Activated T-helper 1 cell treated with Interleukin-2 at 50 U/mL for 16 hours (primary cell): ENCODE measurements at places on chromosomes 2 and 18.

GRCh38 chr18:33578518-33579348 is 714 bp downstream of the ASXL3 start:
- DNase-seq = no peak

DNA sequence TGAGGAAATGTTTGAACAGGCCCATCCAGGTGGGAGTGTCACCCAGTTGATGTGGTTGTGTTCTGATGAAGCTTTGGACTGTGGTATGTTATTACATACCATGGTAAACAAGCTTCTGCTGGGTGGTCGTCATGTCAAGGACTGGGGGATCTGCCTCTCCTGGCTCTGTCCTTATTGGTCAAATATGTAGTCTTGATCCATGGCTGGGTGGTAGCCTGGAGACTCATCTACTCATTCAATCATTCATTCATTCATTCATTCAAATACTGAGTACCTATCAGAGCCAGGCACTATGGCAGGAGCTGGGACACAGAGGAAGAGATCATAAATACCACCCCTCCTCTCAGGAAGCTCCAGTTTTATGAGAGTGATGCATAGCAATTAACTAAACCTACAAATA is 60.8 kb downstream of the TACR1 start:
- no peak for DNase-seq

DNA sequence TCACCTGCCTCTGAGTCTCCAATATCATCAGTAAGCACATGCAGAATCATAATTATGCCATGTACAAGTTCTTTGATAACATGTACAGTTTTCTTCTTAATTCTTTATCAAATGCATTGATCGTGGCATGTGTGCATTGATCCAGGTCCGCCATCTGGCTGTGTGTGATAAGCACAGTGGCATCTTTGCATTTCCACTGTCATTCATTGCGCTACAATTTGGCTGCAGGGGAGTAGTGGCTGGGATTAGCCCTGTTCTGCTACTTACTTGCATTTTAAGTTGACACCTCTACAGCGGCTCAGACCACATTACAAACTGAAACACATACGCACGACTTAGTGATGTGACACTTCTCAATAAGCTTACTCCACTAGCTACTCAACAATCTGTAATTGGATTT is 83.6 kb upstream of the OTX1 start:
- DNase-seq = no peak

GRCh38 chr2:19185086-19185485 is 173.3 kb downstream of the OSR1 start:
- no peak for DNase-seq

DNA sequence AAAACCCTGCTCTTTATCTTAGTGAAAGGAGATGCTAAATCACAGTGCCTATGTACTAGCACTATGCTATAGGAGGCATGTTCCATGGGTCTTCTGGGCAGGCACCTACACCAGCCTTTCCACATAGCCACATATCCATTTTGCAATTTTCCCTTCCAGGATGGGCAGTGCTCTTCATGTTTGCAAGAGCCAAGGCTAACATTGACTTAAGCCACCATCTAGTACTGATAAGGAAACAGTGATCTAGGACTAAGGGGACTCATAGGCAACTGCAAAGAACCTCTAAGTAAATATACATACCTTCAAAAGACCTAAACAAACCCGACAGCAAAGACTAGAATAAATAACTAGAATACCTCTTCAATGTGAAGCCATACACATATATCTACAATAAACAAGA is 919.7 kb upstream of the GYPC start:
- no peak for DNase-seq

- DNase-seq = no peak
Observed at GRCh38 chr2:189874586-189875320, 90.5 kb downstream of the PMS1 start.

DNA sequence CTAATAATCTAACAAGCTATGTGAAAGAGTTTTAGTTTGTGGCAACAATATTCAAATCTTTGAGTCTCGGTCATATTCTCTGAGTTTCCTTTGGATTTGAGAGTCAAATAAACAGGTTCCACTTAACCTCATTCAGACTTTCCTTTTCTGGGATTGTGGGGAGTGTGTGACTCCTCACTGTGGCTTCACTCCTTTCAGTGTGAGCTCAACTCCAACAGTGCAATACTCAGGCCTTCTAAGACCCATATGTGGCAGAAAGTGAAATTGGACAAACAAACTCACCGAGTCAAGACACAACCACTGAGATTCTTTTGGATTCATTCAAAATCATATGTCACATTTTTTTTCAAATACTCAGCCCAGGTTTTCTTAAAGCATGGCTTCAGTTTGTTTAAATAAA is 25.4 kb downstream of the SLC9A4 start:
- DNase-seq = no peak

DNA sequence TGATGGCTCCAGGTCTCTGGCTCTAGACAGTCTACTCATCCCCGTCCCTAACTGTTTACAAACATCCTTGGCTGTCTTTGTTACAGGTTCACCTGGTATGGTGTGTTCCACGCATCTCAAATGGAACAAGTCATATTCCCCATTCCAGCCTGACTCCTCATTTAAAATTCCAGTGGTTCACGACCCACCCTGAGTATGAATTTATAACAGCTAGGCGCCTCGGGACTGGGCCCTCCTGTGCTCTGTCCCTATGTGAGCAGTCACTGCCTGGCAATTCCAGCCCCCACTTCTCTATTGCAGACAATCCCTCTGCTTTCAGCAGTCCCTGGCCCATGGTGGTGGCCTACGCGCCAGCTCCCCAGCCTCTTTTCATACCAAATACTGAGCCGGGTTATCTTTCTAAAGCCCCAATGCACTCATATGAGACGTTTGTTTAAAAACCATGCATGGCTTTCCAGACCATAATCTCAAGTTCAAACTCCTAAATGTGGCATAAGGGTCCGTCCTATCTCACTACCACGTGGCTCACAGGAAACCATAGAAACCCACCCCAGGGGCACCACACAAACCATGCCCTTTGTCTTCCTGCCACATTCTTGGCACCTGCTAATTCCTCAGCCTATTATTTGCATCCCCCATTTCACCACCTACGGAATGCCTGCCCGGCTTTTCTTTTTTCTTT is 1.6 kb downstream of the SERPINB8 start:
- no peak for DNase-seq
